ENCODE measurements at places on chromosomes 7 and 10.

- DNase-seq = no peak
These were observed 60.9 kb downstream of the SLC16A9 start for GRCh38 chr10:59648711-59649201.

DNA sequence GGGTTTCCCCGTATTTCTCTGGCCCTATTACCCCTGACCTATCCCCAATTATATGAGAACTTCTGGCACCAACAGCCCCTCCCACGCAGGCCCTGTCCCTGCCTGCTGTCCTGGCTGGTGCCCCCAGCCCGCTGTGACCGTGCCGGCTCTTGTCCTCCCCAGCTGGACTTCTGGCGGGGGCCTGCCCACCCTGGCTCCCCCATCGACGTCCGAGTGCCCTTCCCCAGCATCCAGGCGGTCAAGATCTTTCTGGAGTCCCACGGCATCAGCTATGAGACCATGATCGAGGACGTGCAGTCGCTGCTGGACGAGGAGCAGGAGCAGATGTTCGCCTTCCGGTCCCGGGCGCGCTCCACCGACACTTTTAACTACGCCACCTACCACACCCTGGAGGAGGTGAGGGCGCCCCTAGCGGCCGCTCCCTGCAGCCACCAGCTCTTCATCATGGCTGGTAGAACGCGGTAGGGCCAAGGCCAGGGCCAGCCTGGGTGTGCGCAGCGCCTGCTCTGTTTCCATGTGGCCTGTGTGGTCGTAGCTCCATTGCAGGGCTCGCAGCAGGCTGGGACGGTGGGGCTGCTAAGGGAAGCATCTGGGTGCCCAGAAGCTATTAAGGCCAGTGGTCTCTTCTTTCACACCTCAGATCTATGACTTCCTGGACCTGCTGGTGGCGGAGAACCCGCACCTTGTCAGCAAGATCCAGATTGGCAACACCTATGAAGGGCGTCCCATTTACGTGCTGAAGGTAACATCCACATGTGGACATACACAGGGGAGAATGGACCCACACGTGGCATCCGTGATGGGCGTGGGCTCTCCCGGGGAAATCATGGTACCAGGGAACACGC lies 1.4 kb downstream of the CPA1 start:
- no peak for DNase-seq

DNA sequence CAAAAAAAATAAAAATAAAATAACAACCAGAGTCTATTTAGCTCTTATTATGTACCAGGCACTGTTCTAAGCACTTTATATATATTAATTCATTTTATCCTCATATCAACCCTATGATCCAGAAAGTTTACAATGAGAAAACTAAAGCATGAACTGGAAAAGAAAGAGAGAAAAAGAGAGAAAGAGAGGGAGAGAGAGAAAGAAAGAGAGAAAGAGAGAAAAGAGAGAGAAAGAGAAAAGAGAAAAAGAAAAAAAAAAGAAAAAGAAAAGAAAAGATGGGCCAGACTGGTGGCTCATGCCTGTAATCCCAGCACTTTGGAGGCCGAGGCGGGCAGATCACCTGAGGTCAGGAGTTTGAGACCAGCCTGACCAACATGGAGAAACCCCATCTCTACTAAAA lies 9.9 kb downstream of the ARMH3 start:
- no peak for DNase-seq

DNA sequence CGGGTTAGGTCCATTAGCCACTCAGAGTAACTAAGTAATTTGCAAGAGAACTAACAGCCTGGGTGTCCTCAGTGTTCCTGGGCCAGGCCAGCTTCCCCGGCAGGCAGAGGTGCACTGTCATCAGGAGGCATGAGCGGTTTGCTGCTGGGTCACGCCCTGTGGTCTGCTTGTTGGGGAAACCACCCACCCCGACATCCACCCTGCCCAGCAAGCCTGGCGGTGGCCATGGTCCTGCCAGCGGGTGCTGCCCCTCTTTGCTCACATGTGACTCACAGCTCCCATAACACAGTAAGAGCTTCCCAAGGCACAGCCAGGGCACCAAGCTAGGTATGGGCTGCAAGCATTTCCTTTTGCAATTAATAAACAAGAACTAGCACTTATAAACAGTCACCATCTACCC lies 75.9 kb downstream of the RGS10 start:
- DNase-seq = peak; percentile 89

DNA sequence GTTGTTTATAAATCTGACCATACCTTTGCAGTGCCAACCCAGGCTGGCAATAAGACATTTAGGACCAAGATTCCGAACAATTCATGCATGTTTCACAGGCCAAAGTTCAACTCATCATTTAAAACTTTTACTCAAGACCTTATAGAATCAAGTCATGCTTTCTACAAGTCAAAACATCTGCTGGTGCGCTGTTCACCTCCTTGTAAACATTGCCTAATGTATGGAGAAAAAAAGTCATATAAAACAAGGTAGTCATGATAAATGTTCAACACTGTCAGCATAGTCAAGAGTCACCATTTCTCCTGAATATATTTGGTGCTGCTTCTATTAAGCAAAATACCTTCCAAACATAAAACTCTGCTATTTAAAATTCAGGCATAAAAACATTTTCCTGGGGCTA lies 42.1 kb upstream of the AHR start:
- DNase-seq = no peak

GRCh38 chr7:158388928-158389327 lies 198.7 kb downstream of the PTPRN2 start:
- no peak for DNase-seq

DNA sequence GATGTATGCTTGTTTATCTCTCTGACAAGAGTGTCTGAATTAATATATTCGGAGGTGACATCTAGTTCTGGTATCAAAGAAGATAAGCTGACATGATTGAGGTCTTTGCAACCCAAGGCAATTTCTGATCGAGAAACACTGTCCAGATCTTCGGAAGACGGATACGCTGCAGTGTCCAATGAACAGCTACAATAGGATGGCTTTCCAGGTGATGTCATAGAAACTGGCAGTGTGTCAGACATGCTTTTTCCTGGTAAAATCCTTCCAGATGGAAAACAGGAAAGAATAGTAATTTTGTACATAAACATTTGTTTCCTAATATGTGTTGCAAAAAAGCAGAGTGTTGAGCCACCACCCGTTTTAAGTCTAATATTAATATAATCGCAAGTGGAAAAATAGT lies 33.4 kb downstream of the VWDE start:
- DNase-seq = no peak

DNA sequence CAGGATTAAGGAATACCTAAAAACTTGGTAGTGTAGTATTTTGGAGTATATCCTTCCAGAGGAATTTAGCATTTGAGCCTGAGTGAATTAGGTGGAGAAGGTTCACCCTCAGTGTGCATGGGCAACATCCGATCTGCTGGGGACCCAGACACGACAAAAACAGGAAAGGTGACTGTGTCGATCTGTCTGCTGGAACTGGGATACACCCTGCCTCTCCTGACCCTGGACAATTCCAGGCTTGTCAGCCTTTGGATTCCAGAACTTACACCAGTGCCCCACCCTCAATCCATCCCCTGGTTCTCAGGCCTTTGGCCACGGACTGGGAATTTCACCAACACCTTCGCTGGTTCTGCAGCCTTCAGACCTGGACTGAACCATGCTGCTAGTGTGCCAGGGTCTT lies 41.9 kb downstream of the PTPRE start:
- DNase-seq = no peak

DNA sequence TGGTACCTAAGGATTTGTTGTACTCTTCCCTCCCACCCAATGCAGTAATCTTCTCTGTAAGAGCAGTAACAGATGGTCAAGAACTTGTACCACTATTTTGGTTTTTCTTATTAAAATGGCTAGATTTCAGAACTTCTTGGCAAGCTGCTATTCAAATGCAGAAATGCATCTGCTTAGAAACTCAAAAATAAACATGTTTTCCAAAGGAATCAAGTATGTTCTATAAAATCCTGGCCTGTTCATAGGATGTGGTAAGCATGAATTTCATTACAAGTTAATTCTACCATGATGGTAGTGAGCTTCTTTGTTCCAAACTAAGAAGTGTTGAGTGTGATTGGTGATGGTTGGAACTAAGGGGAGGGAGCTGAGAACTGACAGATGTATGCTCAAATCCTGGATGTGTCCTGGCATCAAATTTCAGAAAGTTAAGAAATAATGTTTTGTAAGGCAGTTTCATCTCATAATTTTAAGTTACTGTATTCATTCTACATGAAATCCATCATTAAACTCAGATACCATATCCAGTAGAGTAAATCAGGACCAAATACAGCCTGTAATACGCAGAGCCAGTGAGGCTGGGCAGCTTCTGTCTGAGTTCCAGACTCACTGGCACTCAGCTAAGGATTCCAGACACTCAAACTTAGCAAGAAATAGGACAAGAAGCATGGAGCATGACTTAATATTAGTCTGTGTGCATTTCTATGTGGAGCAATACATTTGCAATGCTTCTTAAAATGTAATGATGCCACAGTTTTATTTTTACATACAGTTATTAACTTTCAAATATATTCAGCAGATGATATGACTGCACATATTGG lies 119.6 kb downstream of the TES start:
- DNase-seq = no peak

DNA sequence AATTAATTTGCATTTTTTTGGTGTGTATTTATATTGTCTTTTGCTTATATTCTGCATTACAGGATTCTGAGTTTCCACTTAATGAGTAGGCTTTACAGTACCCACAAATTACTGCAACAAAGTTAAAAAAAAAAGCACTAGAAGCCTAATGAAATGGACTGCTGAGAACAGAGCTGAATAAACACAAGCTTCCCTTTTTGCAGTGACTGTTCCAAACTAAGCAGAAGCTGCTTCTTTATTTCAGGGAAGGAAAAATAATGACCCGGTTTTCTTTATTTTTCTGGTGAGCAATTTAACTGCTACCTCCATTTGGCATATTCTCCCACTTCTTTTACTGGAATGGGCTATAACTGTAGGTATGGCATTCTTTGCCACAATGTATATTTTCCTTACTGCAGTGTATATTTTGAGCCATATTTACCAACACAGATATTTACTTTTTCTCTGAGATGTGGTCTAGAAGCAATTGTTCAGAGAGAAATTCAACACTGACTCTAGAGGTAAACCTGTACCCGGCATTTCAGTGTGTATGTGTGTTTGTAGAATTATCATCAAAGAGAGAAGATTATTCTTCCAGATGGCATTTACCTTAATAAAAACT lies 56.9 kb downstream of the HDAC9 start:
- peak; percentile 40 for DNase-seq

DNA sequence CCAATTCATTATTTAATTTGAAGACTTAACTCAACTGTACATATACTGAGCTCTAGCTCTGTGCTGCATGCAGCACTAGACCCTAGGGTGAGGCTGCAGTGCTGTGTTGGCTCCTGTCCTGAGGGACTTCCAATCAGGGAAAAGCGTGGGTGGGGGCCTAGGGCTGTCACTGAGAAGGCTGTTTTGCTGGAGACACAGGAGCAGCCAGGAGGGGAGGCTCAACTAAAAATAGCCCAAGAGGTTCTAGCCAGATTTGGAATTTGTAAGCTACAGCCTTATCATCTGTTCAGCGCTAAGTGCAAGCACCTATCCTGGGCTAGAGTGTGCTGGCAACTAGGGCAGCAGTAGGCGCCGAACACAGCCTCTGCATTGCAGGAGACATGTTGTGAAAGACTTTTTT lies 121.1 kb downstream of the VWC2 start:
- no peak for DNase-seq

- no peak for DNase-seq
These were observed 72.1 kb downstream of the WNT2 start for GRCh38 chr7:117250801-117251200.

- DNase-seq = no peak
These were observed 1.9 kb downstream of the NKX1-2 start for GRCh38 chr10:124447751-124448466.

- peak; percentile 3 for DNase-seq
These were observed 71.9 kb downstream of the MRPL32 start for GRCh38 chr7:43004082-43004481.

- no peak for DNase-seq
These were observed 312.6 kb downstream of the IPMK start for GRCh38 chr10:57955076-57955475.

DNA sequence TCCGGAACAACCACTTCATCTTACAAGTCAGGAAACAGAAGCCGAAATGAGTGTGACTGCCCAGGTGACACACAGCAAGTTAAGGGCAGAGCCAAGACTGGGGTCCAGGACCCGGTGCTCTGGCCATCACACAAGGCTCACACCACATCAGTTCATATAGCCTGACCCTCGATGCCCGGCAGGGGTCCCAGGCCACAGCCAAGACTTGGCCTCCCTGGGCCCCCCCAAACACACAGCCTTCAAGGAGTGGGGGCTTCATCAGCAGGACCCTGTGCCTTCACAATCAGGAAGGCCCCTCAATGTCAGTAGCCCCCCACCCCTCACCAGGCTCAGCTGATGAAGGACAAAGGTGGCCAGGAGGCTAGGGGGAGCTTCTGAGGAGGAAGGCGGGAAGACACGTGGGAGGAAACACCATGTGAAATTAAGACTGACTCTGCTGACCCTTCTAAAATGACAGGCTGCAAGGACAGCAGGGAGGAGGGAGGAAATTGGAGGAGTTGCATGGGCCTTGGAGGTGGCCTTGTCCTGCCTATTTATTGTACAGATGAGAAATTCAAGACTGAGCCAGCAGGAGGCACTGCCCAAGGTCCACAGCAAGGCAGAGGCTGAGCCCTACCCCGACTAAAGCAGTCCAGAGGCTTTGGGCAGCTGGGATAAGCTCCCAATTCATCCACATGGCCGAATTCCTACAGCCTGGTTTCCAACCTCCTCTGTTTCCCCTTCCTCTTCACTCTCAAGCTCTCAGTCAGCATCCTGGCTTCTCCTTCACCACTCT lies 216.1 kb upstream of the ZMIZ1 start:
- DNase-seq = peak; percentile 35

DNA sequence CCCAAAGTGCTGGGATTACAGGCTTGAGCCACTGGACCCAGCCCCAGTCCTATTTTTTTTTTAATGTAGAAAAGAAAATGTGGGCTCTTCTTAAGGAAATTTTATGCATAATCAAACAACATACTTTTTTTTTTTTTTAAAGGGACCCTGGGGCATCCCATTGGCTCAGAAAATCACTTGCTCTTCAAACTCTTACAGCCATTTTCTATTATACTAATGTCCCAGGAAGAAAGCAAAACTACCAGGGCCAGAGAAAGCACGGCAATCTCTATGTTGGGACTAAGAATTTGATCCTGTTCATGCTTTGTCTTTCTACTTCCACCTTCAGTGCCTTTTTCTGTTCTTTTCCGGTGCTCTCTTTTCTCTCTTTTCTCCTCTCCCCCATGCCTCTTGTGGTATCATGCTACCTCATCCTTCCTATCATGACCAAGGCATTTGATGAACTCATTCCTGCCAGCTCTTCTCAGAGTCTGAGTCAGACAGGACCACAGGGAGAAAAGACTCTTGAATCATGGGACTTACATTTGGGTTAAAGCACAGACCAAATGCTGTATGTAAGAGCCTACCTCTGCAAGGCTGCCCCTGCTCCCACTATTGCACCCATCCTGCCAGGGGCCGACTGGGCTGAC lies 76.4 kb upstream of the CCNY start:
- no peak for DNase-seq

DNA sequence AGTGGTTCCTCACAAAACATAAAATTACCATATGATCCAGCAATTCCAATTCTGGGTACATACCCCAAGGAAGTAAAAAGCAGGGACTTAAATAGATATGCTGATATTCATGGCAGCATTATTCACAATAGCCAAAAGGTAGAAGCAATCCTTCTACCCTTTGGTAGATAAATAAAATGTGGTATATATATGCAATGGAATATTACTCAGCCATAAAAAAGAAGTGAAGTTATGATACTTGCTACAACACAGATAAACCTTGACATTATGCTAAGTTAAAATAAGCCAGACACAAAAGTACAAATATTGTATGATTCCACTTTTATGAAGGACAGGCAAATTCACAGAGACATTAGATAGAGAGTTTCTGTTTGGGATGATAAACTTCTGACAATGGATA lies 13.3 kb downstream of the JMJD1C start:
- DNase-seq = no peak

- no peak for DNase-seq
These were observed 239.2 kb downstream of the PTPRN2 start for GRCh38 chr7:158348446-158348845.

All from hematopoietic multipotent progenitor cell treated with erythropoietin and hydrocortisone succinate and interleukin-3 and kit ligand, for 6 days (in vitro differentiated cells).